ENCODE measurements at places on chromosomes 6 and 20.

DNA sequence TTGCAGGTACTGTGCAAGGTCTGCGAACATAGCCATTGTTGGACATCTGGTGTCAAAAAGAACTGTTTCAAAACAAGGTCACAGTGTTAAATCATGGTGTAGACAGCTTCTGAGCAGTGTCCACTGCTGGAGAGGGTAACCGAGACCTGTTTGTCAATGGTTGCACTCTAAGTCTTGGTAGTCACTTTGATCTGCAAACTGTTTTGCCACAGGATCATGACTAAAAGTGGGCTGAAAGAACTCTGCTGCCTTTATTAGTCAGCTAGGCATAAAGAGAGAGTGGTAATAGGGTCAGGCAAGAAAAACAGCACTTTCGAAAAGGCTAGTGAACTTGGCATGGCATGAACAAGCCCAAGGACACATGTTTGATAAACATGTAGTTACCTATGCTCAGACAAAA, 552.3 kb upstream of the CITED2 start:
- no peaks in the 10 kb centered on the region for H3K36me3 ChIP-seq
- no peaks in the 10 kb centered on the region for H3K4me1 ChIP-seq
- H3K27ac ChIP-seq: no peak overlapping the region
- H3K4me3 ChIP-seq: no peak overlapping the region

- H3K36me3 ChIP-seq: no peaks in the 10 kb centered on the region
- no peak overlapping the region for H3K4me3 ChIP-seq
- H3K27ac ChIP-seq: no peak overlapping the region
- no peaks in the 10 kb centered on the region for H3K27me3 ChIP-seq
- no peak for DNase-seq
- peaks cover 30% of the 10 kb centered on the region for H3K4me1 ChIP-seq
Measured at GRCh38 chr20:58403272-58403671, 14.2 kb downstream of the VAPB start.

- no peak overlapping the region for H3K27ac ChIP-seq
- H3K4me1 ChIP-seq: peaks cover 2% of the 10 kb centered on the region
- DNase-seq: no peak
- H3K4me3 ChIP-seq: no peak overlapping the region
- peaks cover 10% of the 10 kb centered on the region for H3K27me3 ChIP-seq
Measured at GRCh38 chr20:3251806-3252205, 12.8 kb upstream of the SLC4A11 start.

DNA sequence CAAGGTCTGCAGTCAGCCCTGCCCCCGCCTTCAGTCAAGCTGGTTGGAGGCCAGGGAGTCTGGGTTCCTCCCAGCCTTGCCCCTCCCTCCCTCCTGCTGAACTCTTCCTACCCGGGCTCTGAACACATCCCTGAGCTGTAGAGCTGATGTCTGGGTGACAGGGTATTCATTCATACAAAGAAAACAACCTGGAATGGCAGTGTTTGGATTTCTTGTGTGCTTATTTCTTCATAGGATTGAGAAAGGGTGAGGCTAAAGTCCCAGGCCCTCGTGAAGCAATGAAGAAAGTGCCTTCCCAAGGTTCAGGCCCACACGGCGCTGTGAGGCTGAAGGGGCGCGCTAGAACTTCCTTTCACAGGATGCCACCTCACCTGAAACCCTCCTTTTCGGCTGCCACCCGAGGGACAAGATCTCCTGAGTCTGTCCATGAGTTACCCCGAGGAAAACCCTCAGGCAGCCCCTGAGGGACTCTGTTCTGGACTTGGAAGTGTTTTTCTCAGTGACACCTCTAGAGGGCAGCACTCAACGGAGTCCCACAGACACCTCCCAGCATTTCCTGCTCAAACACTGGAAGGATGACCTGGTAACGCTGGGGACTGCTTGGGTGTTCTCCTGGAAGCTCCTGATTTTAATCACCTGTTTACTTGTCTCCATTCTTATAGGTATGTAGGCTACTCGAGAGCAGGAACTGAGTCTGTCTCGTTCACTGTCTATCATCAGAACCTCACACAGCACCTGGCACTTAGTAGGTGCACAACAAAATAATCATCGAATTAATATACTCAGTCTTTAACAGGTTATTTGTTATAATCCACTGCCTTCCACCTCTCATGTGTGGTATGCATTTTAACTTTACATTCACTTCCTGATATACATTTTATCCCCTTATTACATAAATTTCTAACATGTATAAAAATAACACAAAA, 11.8 kb upstream of the GSTA1 start:
- H3K4me3 ChIP-seq: no peak overlapping the region
- H3K27me3 ChIP-seq: peaks cover 22% of the 10 kb centered on the region
- no peak overlapping the region for H3K27ac ChIP-seq
- peak; percentile 17 for DNase-seq
- no peaks in the 10 kb centered on the region for H3K4me1 ChIP-seq

DNA sequence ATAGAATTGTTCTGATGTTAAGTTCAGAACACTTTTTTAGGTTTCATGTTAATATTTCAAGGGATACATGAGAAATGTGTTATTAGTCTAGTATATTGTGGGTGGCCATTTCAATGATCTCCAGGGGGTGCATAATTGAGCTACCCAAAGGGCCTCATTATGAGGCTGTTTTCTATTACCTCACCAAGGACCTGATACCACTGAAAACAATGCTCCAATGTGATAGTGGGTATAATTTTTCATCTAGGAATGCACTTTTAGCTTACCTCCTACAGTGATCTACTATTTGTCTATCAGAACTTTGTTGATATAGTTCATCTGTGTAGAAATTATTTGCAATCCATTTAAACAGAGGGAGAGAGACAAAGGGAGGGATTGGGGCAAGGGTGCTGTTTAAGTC, 106.8 kb upstream of the HS3ST5 start:
- no peak overlapping the region for H3K27ac ChIP-seq
- no peaks in the 10 kb centered on the region for H3K27me3 ChIP-seq
- no peaks in the 10 kb centered on the region for H3K36me3 ChIP-seq
- H3K4me1 ChIP-seq: no peaks in the 10 kb centered on the region
- no peak for DNase-seq

- H3K27ac ChIP-seq: no peak overlapping the region
- DNase-seq: no peak
- peaks cover 57% of the 10 kb centered on the region for H3K27me3 ChIP-seq
- no peaks in the 10 kb centered on the region for H3K36me3 ChIP-seq
- peaks cover 2% of the 10 kb centered on the region for H3K4me1 ChIP-seq
Measured at GRCh38 chr6:6730831-6731230, 142.3 kb downstream of the LY86 start.

GRCh38 chr6:147738516-147739162, 230.1 kb downstream of the SAMD5 start:
- peaks cover 9% of the 10 kb centered on the region for H3K27me3 ChIP-seq
- no peak for DNase-seq
- no peaks in the 10 kb centered on the region for H3K36me3 ChIP-seq
- no peaks in the 10 kb centered on the region for H3K4me1 ChIP-seq
- H3K4me3 ChIP-seq: no peak overlapping the region
- H3K27ac ChIP-seq: no peak overlapping the region
